Fibroblast of lung (primary cell): ENCODE measurements at places on chromosomes 2 and 18. TPM values are rescaled to one million over a fixed set of nuclear protein-coding genes. Genes with fewer than 3 reads are reported as not detected.

The RESP18 gene
- total RNA-seq: not detected in 2 replicates

The HPCAL1 gene
- 21.6 and 34.5 TPM in 2 replicates for total RNA-seq

The MYO5B gene
- under 0.01 TPM in 2 replicates for total RNA-seq

The TLX2 gene
- total RNA-seq: under 0.01 TPM in 1 of 2 replicates, not detected in the other

The REG3G gene
- total RNA-seq: not detected in 2 replicates
